ENCODE measurements at places on chromosomes 2 and 18.

GRCh38 chr2:205769879-205770278 lies 87.6 kb downstream of the NRP2 start:
- DNase-seq, result peak; percentile 46

- DNase-seq, result peak; percentile 75
Observed at GRCh38 chr2:32553829-32554432, 73.9 kb upstream of the TTC27 start.

GRCh38 chr2:46020416-46020815 lies 276.8 kb upstream of the EPAS1 start:
- DNase-seq, result peak; percentile 80

DNA sequence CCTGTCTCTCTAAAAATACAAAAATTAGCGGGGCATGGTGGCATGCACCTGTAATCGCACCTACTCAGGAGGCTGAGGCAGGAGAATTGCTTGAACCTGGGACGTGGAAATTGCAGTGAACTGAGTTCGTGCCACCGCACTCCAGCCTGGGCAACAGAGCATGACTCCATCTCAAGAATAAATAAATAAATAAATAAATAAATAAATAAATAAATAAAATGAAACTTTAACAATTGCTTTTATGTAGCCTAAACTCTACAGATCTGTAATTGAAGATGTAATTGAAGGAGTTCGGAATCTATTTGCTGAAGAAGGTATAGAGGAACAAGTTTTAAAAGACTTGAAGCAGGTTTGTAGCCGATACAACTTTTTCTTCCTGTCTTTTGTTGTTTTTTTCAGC lies 2.9 kb downstream of the GTF2A1L start:
- DNase-seq, result no peak

DNA sequence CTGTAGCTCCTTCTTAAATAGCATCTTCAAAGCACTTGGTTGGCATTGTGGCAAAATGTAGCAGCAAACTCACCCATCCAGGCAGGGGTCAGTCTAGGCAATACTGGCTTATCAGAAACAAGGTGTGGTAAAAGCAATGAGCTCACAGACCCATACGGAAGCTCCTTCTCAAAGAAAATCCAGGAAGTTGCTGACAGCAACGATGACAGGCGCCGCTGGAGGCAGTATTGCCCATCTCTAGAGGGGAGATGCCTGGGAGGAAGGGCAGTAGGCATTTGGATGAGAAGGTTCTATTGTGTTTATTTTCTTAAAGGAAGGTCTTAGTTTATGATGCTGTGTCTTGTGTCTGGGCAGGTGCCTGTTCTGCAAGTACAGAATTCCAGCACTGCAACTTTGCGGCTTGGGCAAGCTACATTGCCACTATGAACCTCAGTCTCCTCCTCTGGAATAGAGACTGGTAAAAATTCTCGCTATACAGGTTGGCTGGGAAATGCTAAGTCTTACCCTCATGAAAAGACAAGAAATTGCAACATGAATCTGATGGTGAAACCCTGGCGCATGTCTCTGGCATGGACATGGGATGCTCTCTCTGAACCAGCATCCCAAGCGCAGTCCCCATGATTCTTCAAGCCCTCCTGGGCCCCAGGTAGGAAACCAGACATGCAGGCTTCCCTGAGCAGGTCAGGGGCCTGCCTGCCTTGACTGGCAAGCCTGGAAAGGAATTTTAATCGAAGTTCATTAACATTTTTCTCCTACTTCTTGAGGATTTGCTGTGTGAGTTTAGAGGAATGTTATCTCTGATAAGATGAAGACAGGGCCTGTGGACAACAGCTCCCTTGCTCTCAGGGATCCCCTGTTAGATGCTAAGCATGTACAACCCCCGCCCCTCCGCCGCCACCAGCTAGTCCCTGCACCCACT lies 156.0 kb downstream of the TFCP2L1 start:
- DNase-seq, result peak; percentile 17

DNA sequence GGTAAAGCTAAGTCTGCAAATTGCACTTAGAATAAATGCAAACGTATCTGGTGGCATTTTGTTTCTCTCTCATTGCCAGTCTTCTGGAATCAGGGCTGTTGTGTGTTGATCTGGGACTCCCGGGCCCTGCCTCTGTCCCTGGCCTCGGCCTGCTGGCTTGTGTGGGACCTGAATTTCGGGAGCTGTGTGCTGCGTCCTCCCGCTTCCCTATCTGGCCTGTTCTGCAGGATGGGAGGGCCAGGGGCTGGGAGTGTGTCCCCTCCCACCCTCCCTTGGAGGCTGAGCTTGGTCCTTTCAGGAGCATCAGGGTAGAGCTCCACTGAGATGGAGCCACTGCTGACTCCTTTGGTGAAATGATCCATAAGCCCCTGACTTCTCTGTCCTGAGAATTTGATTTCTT lies 118.5 kb downstream of the ACKR3 start:
- no peak for DNase-seq

GRCh38 chr2:23614701-23615100 lies 229.7 kb downstream of the KLHL29 start:
- no peak for DNase-seq

DNA sequence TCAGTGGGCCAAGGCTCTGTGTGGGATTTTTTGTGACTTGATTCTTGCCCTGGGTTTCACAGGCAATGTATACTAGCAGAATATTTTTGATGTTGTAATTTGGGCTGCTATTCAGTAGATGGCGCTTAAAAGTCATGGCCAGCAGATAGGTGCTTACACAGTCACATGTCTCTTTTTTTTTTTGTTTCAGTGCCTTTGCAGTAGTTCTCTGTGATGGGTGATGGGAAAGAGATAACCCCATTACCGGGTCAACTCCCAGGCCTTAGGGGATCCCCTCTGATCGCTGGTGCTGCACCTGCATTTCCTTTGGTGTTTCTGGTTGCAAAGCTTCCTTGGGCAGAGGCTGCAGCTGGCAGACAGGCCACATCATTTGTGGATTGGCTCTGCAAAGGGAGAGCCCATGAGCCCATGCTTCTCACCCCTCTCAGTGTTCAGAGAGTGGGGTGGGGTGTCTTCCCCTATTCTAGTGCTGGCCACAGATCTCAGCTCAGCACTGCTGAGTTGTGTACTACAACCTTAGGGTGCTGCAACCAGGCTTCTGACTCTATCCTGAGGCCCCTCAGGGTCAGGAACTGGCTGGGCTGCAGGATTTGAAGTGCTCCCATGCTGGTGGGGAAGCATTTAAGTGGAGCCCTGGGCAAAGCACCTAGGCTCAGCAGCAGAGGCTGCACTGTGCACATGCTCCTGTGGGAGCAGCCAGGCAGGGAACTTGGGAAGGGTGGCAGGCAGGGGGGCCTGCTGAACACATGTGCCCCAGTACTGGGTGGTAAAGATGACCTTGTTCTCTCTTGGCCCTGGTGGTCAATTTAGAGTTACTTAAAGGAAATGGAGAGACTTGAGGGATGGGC lies 219.8 kb upstream of the SPHKAP start:
- DNase-seq, result peak; percentile 15

All from fibroblast of lung (primary cell).